ENCODE measurements at places on chromosomes 12 and 14.

DNA sequence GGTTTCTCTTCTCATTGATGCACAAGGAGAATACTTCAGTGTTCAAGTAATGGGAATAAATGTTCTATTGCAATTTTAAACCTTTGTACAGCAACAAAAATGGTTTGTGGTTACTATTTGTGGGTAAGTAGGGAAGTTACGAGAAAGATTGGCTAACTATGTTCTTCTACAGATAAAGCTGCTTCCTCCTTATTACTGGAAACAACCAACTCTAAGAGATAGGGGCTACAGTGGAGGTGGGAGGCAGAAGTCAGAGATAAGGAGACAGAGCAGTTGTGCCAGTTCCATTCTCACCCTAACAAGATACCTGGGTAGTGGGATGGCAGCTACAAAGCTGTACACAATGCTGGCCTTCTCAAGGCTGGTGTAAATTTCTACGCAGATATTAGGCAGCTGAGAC is 16.2 kb downstream of the NOXRED1 start:
- DNase-seq, result no peak

DNA sequence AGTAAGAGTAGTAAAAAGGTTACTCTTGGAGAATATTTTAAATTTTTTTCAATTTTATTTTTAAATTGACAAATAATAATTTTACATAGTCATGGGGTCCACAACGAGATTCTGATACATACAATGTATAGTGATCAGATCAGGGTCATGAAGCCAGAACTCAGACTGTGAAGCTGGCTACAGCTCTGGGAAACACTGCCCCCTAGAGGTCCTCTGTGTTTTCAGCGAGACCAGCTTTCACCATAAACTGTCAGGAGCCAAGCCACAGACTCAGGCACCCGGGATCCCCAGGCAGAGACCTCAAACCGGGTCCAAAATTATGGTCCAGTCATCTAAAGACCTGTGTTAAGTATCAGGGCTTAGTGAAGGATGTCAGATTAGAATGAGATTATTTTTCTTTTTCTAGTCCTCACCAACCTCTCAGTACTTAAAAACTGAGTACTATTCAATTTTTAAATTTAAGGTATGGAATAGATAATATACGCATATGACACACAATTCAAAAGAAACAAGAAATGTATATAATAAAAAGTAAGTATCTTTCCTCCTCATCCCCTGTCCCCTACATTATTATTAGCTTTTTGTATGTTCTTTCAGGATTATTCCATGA is 397.1 kb downstream of the MDGA2 start:
- DNase-seq, result peak; percentile 57

GRCh38 chr12:73112035-73112816 is 840.1 kb downstream of the TRHDE start:
- DNase-seq, result no peak

DNA sequence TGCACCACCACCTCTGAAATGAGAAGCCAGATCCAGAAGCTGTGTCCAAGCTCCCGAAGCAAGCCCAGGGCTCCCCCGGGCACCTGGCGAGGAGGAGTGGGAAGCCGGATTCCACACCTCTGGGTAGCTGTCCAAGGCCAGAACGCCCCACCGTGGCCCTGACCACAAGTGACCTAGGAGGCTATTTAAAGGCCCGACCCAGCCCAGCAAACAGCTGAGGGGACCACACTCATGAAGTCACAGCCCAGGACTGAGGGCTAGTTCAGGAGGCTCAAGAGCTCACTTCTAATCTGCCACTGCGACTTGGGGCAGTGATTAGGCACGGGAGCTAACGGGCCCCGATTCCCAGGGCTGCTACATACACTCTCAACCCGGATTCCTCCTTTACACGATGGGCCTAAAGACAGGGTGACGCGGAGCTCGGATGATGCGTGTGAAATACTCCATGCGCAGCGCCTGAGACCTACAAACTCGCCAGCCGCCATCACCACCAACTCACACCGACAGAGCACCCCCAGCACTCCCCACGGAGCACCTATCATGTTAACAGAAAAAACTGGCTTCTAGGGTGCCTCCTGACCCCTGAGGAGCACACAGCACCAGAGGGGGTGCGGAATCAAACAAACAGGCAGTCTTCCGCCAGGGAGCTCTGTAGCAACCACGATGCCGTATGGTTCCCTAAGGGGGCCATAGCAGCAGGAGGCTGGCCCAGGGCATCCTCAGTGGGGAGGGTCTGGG is 84.0 kb upstream of the GPR68 start:
- DNase-seq, result no peak
